CD4-positive, CD25-positive, alpha-beta regulatory T cell (primary cell): ENCODE measurements at places on chromosomes 6 and 20. TPM values are rescaled to one million over a fixed set of nuclear protein-coding genes. Genes with fewer than 3 reads are reported as not detected.

DNA sequence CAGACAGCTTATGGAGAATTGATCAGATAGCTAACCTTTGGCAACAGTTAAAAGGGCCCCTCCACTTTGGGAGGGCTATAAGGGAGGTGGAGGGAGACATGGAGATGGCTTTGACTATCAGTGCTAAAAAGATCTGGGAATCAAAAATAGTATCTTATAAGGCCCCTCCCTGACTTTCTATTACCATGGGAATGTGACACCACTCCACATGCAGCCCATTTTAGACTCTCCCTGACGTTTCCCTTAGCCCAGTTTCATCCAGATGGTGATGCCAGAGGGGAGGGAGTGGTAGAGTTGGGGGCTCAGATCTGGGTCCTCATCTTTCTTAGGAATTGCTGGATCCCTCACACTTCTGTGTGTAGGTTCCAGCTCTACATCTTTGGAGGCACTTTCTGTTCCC, 200.0 kb upstream of the DTNBP1 start:
- no peak for DNase-seq

Gene SPATA25
- 0.54 TPM for total RNA-seq

Gene TTK
- 1.7 TPM for total RNA-seq

DNA sequence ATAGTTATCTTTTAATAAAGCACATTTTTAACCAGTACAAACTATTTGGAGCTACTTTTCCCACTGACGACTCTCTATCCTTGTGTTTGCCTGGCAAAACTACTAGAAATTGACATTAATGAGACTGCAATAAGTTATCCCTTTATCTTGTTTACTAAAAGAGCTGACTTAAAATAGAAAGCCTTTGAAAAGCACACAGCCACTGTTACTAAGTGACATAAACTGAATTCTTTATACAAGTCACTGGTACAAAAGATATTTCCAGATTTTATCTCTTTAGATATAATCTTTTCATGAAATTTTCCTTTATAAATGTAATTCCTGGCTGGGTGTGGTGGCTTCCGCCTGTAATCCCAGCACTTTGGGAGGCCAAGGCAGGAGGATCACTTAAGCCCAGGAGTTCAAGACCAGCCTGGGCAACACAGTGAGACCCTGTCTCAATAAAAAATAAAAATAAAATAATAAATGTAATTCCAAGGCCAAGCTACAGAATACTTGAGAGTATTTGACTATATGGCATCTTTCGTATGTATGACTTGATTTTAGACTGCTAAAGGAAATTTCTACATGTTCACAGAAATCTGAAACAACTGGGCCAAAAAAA, 9.5 kb downstream of the MBOAT1 start:
- DNase-seq: no peak

GRCh38 chr20:58017970-58018530, 210.4 kb downstream of the ANKRD60 start:
- DNase-seq: no peak

GRCh38 chr6:147947521-147947920, 395.1 kb upstream of the SASH1 start:
- DNase-seq: no peak

DNA sequence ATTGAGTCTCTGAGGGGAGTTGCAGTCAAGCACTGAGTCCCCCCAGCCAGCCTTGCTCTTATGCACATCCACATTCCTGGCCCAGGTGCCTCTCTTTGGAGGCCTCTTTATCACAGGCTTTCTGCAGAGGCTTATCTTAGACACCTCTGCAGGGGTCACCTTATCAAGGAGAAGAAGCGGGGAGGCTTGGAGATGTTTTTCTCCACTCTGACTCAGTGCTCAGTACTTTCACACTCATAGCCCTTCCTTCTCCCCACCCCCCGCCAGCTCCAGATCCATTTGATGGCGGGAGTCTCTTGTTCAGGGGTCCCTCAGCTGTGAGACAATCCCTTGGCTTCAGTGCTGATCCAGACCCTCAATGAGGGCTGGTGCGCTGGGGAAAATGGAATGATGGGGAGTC, 132.1 kb upstream of the TSHZ2 start:
- no peak for DNase-seq

- no peak for DNase-seq
Observed at GRCh38 chr6:4586469-4586859, 189.7 kb upstream of the CDYL start.

GRCh38 chr20:22904905-22905304, 130.2 kb upstream of the SSTR4 start:
- DNase-seq: no peak

Gene RHAG
- total RNA-seq: not detected

DNA sequence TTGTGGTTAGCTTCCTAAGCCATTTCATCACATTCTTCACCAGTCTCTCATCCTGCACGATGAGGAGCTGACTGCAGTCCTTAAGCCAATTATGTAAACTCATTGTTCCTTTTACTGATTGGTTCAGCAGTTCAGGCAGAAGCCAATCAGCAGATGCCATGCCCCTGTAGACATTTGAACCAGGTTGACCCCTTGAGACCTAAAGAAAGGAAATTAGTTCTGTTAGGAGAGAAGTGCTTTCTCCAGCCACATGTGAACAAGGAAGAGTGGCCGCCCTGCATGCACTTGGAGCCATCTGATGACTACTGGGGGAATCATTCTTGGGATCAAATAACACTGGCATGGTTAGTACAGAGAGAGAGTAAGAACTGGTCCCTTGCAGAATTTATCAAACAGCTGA, 535.2 kb upstream of the ID4 start:
- no peak for DNase-seq

Gene CAPN11
- not detected for total RNA-seq

Gene FILIP1
- not detected for total RNA-seq

Gene TAAR5
- total RNA-seq: not detected

- no peak for DNase-seq
Observed at GRCh38 chr6:21414065-21414464, 179.5 kb upstream of the SOX4 start.

Gene IP6K3
- total RNA-seq: not detected

Gene FNDC1
- not detected for total RNA-seq

- no peak for DNase-seq
Observed at GRCh38 chr6:118581489-118581959, 33.4 kb downstream of the PLN start.

DNA sequence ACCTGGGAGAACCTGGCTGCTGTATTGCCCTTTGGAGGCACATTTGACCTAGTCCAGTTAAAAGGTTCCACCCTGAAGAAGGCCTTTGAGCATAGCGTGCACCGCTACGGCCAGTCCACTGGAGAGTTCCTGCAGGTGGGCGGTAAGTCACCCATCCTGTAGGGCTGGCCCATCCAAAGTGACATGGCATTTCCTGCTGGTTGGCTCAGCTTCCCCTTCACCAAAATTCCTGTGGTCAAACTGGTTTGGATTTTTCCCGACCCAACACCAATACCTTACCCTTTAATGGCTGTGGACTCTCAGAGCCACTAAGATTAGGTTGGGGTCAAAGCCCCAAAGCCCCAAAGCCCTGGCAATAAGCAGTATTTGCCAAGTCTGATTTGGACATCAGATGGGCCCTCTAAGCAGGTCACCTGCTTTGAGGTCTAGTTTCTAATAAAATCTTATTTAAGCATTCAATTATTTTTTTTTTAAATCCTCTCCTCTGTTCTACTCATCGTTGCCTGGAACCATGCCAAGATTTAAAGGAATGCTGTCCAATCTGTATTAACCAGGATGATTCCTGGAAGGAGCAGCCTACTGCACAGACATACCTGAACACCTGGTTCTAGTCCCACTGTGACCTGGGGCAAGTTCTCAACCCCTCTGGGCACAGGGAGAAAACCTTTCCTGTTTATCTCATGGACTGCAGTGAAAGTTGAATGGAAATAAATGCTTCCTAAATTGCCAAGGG, 40.8 kb downstream of the NT5E start:
- DNase-seq: no peak

DNA sequence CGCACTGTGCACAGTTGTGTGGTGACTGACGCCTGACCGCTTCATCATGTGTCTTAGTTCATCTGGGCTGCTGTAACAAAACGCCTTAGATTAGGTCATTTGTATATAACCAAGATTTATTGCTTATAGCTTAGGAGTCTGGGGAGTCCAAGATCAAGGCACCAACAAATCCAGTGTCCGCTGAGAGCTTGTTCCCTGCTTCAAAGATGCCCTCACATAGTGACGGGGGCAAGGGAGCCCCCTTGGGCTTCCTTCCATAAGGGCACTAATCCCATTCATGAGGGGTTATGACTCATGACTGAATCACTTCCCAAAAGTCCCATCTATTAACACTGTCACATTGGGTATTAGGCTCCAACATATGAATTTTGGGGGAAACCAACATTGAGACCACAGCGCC, 34.6 kb downstream of the CYP24A1 start:
- no peak for DNase-seq

DNA sequence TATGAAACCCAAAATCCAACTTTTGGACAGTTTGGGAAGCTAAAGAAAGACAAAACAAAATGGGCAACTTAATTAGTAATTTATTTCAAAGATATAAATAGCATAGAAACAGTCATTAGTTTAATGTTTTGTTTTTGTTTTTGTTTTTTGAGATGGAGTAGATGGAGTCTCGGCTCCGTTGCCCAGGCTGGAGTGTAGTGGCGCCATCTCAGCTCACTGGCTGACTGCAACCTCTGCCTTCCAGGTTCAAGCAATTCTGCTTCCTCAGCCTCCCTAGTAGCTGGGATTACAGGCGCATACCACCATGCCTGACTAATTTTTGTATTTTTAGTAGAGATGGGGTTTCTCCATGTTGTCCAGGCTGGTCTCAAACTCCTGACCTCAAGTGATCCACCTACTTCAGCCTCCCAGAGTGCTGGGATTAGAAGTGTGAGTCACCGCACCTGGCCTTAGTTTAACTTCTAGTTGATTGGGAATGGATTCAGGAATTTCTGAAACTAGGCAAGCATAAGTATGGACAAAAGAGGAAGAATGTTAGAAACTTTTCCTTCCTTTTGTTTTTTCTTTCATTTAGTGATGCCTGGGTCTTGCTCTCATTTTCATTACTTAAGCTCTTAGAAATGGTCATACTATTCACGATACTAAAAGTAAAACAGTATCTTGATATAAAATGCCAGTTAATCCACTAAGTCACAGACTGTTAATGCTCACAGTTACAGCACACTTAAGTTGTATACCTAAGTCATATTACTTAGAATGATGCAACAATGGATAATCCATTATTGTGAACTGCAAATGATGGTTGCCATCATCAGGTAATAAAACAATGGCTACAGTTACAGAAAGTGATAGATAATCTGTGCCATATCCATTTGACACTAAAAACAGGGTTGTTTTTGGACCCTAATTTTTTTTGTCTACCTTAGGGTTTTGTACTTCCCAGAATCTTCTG, 8.2 kb downstream of the SENP6 start:
- no peak for DNase-seq

- DNase-seq: no peak
Observed at GRCh38 chr6:143061597-143062385, 1.1 kb downstream of the AIG1 start.

DNA sequence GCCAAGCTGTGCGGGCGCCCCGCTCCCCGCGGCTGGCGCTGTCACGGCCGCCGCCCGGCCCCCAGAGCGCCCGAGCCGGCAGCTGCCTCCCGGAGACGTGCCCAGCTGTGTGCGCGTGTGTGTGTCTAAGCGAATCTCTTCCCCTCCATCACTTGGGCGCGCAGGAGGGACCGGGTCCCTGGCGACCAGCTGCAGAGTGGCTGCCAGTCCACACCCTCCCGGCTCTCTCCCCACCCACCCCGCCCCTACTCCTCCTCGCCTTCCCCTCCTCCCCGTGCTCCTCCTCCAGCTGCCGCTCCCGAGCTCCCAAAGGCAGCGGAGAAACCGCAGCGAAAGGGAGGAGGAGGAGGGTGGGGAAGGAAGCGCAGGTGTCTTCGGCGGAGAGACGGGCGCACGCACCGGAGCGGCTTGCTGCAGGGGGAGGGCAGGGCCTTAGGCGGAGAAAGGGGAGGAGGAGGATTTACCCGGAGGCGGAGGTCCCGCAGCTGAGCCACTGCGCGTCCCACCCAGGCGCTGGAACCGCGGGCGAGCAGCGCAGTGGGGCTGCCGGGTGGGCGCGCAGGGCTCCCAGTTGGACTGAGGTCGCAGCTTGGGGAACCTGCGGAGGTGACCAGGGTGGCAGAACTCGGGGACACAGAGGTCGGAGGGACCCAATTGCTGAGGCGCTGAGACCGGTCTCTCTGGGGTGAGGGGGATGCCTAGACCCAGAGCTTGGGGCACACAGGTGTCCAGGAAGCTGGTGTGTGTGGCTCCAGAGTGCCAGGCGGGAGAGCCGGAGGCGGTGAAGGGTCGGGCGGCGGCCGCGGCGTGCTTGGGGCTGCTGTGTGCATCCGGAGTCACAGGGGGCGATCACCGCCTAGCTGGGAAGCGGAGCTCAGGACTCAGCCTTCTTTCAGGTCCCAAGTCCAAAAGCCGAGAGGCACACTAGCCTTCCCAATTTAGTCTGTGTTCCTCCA, at the start of gene HS3ST5:
TSS of gene HS3ST5 (minus strand) at position 198 of the 956 bp plus-strand sequence. CDS start 280,178 bp downstream, outside the sequence.
- no peak for DNase-seq

DNA sequence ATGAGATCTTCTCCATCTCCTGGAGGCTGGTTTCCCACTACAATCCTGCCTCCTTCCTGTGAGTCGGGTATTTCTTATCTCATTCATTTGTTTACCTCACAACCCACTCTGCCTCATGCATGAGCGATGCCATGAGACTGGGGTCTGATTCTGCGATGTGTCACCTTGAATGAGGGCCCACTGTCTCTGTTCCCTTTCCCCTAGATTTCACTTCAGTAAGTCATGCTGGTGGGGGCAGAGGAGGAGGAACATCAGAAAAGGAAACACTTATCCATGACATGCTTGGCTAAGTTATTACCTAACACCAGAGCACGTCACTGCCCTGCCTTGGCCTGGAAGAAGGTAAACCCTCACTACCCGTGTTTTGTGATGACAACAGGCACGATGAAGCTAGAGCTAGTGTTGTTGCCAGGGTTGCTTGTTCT, 337.4 kb upstream of the PRDM1 start:
- DNase-seq: no peak

Gene MDC1
- total RNA-seq: 32.7 TPM

Gene EFCAB8
- 1.2 TPM for total RNA-seq

Gene CD24
- 0.17 TPM for total RNA-seq

Gene C2
- total RNA-seq: 1.3 TPM

GRCh38 chr6:154432533-154433476, 76.2 kb upstream of the IPCEF1 start:
- no peak for DNase-seq

- DNase-seq: no peak
Observed at GRCh38 chr6:156337801-156338200, 439.4 kb upstream of the ARID1B start.

DNA sequence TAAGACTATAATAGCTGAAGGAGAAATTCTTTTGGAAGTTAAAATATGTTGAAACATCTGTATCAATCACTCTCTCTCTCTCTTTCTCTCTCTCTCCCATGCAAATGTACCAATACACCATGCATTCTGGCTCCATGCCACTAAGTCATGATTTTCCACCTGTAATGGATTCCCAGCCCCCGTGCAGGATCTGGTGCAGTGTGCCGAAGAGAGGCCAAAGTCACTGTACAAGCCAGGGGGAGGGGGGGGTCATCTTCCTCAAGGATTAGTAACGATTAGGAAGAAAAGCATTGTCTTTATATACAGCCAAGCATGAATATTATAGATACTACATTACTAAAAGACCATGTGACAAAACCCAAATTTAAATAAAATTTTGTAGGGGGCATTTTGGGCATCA, 725.1 kb downstream of the KIF16B start:
- no peak for DNase-seq

GRCh38 chr20:56363491-56363890, 4.7 kb downstream of the FAM210B start:
- no peak for DNase-seq
